Astrocyte (in vitro differentiated cells and primary cell): ENCODE measurements at places on chromosomes 7 and 10. TPM values are rescaled to one million over a fixed set of nuclear protein-coding genes. Genes with fewer than 3 reads are reported as not detected.

Gene SRGN
- 0.30 TPM in 1 of 2 replicates, not detected in the other for total RNA-seq

GRCh38 chr7:5423306-5423975 is at the start of gene TNRC18:
TSS of gene TNRC18 (minus strand) at chr7:5423834. CDS start at chr7:5421246, 2,588 bp downstream.
- H3K36me3 ChIP-seq = no peaks in the 10 kb centered on the region
- H3K4me1 ChIP-seq = peaks cover 25% of the 10 kb centered on the region
- DNase-seq = no peak
- peak within 1 kb of the TSS; percentile 99 for H3K4me3 ChIP-seq
- peak within 1 kb of the TSS; percentile 93 for H3K27ac ChIP-seq
- H3K27me3 ChIP-seq = no peaks in the 10 kb centered on the region

DNA sequence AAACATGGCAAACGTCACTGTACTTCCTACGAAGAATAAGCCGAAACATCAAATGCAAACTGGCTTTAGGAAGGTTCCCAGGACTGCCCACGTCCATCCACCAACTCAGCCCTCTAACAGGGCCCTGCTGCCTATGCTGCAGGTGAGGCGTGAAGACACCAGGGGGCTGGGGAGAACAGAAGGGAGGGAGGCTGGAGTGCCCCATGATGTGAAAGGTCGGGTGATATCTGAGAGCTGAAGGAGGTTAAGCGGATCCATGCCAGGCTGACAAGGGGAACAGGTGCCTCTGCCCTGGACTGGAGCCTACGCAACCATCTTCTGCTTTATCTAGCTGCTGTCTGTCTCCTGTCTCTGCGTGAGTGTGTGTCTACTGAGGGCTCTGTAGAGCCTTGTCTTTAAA is 40.2 kb upstream of the ATP6V0A4 start:
- no peak overlapping the region for H3K27ac ChIP-seq
- no peaks in the 10 kb centered on the region for H3K36me3 ChIP-seq
- peaks cover 5% of the 10 kb centered on the region for H3K4me1 ChIP-seq
- no peaks in the 10 kb centered on the region for H3K27me3 ChIP-seq

- H3K4me1 ChIP-seq = peaks cover 11% of the 10 kb centered on the region
- no peak overlapping the region for H3K27ac ChIP-seq
- H3K36me3 ChIP-seq = no peaks in the 10 kb centered on the region
These were observed 129.9 kb downstream of the DOCK4 start for GRCh38 chr7:112076324-112076723.

GRCh38 chr10:30435073-30435422 is 1.1 kb downstream of the MAP3K8 start:
- H3K36me3 ChIP-seq = no peaks in the 10 kb centered on the region
- H3K4me3 ChIP-seq = peak overlapping the region; percentile 73
- no peaks in the 10 kb centered on the region for H3K27me3 ChIP-seq
- peaks cover 39% of the 10 kb centered on the region for H3K4me1 ChIP-seq

DNA sequence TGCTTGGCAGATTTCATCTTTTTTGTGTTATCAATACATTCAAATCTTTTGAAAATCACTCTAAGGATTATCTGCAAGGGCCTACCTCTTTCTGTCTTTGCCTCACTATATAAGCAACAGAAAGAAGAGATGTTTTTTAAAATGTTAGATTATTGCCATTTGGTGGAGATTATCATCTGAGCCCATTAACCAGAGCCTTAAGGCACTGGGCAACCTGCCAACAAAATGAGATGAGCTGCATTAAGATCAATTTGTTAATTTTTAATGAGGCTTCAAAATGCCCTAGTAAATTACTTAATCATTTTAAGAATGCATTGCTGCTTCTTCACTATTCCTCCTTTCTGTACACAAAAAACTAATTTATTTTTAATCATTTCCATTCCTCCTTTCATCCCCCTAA is 314.1 kb downstream of the SNX13 start:
- no peaks in the 10 kb centered on the region for H3K27me3 ChIP-seq
- peak overlapping the region; percentile 65 for H3K27ac ChIP-seq
- H3K4me3 ChIP-seq = no peak overlapping the region
- peaks cover 20% of the 10 kb centered on the region for H3K4me1 ChIP-seq
- no peaks in the 10 kb centered on the region for H3K36me3 ChIP-seq
- no peak for DNase-seq

GRCh38 chr10:132919374-132920100 is 22.8 kb downstream of the CFAP46 start:
- H3K36me3 ChIP-seq = no peaks in the 10 kb centered on the region
- no peaks in the 10 kb centered on the region for H3K4me1 ChIP-seq
- H3K27ac ChIP-seq = no peak overlapping the region
- DNase-seq = no peak

Gene NEURL1
- total RNA-seq = 1.4 and 1.5 TPM in 2 replicates

DNA sequence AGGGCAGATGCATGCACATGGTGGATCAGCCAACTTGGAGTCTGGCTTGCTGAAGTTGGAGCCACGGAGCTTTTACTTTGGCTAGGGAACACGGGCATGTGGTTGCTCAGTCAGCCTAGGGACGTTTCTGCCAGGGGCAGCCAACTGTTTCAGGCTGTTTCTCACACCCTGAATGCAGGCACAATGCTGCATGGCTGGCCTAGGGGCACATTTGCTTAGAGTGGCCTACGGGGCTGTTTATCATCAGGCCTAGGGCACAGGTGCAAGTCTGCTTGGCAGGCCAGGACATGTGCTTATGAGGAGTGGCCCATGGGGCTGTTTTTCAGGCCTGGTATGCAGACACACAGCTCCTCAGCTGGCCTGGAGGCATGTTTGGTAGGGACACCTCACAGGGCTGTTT is 107.4 kb downstream of the GSAP start:
- H3K4me3 ChIP-seq = no peak overlapping the region
- no peak overlapping the region for H3K27ac ChIP-seq
- DNase-seq = no peak
- H3K4me1 ChIP-seq = peaks cover 2% of the 10 kb centered on the region

Gene SPDYE2B
- not detected in 2 replicates for total RNA-seq

GRCh38 chr7:95730493-95731280 is 41.7 kb upstream of the DYNC1I1 start:
- H3K27ac ChIP-seq = no peak overlapping the region
- no peaks in the 10 kb centered on the region for H3K27me3 ChIP-seq
- no peak for DNase-seq
- H3K4me1 ChIP-seq = no peaks in the 10 kb centered on the region
- no peak overlapping the region for H3K4me3 ChIP-seq
- no peaks in the 10 kb centered on the region for H3K36me3 ChIP-seq

DNA sequence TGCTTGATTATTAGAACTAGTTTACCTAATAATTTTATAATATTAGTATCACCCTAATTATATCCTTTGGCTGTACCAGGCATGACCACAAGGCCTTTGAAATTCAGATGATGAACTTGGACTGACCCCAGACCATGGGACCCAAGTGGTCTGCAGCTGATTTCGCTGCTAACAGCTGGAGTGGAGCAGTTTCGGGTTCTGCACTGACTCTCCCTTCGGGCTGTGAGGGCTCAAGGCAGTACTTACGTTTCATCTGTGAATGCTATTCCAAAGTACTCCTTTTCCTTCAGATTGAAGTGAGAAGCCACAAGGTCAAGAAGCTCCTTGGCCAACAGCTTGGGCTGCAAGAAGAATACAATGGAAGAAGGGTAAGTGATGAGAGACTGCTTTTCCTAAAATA is 223.8 kb downstream of the PRPF18 start:
- H3K4me3 ChIP-seq = no peak overlapping the region
- H3K4me1 ChIP-seq = peaks cover 20% of the 10 kb centered on the region
- H3K27me3 ChIP-seq = no peaks in the 10 kb centered on the region
- no peak for DNase-seq
- H3K27ac ChIP-seq = no peak overlapping the region

- H3K36me3 ChIP-seq = no peaks in the 10 kb centered on the region
- no peak overlapping the region for H3K27ac ChIP-seq
- no peak overlapping the region for H3K4me3 ChIP-seq
- H3K27me3 ChIP-seq = no peaks in the 10 kb centered on the region
These were observed 11.1 kb downstream of the ZNF775 start for GRCh38 chr7:150390205-150390604.

Gene INMT
- 0.09 TPM in 1 of 2 replicates, not detected in the other for total RNA-seq

DNA sequence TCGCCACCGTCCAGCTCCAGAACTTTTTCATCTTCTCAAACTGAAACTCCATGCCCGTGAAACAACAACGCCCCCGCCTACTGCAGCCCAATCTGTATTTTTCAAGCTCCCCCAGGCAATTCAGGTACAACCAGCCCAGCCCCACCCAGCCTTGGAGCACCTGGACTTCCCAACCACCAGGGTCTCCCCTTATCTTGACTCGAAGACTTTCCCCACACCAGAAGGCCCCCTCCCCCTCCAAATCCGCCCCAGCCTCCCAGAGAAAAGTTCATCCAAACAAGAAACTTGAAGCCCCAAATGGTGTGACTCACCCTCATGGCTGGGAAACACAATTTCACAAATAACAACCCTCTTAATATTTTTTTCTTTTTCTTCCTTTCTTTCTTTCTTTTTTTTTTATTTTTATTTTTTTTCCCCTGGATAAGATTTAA is 10.6 kb downstream of the ZCCHC24 start:
- H3K4me3 ChIP-seq = peak overlapping the region; percentile 3
- H3K4me1 ChIP-seq = peaks cover 45% of the 10 kb centered on the region
- H3K36me3 ChIP-seq = no peaks in the 10 kb centered on the region

Gene FHIP2A
- 36.1 and 38.2 TPM in 2 replicates for total RNA-seq

DNA sequence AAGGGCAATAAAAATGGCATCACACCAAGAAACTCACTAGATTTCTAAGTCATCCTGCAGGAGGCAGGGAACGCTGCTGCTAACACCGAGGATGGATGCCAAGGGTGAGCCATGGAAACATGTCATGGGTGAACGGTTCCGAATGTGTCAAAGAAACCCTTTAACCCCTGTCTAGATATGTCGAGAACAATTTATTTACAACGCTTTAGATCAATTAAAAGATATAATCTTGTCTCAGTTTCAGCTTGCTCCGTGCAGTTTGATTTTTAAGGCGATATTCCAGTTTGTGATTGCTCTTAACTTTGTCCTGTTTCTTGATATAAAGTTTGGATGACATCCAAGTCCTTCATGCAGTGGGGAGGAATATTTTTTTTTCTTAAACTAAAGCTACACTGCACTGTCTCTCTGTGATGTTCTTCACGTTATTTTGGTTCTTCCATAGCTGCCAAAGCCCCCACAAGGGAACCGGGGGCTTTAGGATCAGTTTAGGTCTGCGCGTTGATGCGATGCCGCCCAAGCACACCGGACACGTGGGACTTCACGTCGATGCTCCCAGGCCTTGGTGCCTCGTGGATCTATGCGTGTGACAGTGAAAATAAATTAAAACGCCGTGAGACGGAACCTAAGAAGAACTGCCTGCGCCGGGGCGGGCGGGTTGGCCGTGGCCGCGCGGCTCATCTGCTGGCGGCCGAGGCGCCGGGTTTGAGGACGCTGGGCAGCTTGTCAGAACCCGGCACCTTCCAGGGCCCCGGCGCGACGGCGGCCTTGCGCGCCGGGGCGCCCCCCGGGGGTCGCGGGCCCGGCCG is 220.3 kb downstream of the PHTF2 start:
- no peaks in the 10 kb centered on the region for H3K27me3 ChIP-seq
- peak overlapping the region; percentile 58 for H3K4me3 ChIP-seq
- H3K4me1 ChIP-seq = peaks cover 12% of the 10 kb centered on the region
- H3K27ac ChIP-seq = no peak overlapping the region

DNA sequence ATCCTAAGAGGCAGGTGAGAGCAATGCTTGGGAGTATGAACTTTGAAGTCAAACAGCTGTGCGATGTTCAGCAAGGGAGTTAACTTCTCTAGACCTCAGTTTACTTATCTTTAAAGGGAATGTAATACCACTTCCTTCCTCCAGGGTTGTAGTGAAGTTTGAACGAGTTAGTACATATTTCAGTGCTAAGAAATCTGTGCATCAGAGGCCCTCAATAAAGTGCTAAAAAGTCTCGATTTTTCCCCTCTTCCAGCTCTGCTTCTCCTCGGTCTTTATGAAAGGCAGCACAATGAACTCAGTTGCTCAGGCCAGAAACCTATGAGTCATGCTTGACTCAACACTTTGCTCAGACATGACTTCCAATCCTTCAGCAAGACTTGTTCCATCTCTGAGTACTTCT is 418.9 kb downstream of the MDFIC start:
- DNase-seq = peak; percentile 91
- H3K27ac ChIP-seq = peak overlapping the region; percentile 23
- no peaks in the 10 kb centered on the region for H3K27me3 ChIP-seq
- H3K4me1 ChIP-seq = peaks cover 8% of the 10 kb centered on the region

Gene MYH16
- 0.11 and 0.24 TPM in 2 replicates for total RNA-seq

- DNase-seq = no peak
- H3K4me1 ChIP-seq = no peaks in the 10 kb centered on the region
- no peak overlapping the region for H3K4me3 ChIP-seq
- no peak overlapping the region for H3K27ac ChIP-seq
These were observed 85.8 kb downstream of the CALN1 start for GRCh38 chr7:72326365-72326764.

- H3K4me3 ChIP-seq = no peak overlapping the region
- H3K27ac ChIP-seq = no peak overlapping the region
- no peaks in the 10 kb centered on the region for H3K4me1 ChIP-seq
These were observed 55.0 kb downstream of the C1GALT1 start for GRCh38 chr7:7237201-7237977.

GRCh38 chr10:115963848-115964247 is 309.2 kb downstream of the GFRA1 start:
- no peak overlapping the region for H3K27ac ChIP-seq
- DNase-seq = peak; percentile 27
- no peak overlapping the region for H3K4me3 ChIP-seq
- no peaks in the 10 kb centered on the region for H3K4me1 ChIP-seq

DNA sequence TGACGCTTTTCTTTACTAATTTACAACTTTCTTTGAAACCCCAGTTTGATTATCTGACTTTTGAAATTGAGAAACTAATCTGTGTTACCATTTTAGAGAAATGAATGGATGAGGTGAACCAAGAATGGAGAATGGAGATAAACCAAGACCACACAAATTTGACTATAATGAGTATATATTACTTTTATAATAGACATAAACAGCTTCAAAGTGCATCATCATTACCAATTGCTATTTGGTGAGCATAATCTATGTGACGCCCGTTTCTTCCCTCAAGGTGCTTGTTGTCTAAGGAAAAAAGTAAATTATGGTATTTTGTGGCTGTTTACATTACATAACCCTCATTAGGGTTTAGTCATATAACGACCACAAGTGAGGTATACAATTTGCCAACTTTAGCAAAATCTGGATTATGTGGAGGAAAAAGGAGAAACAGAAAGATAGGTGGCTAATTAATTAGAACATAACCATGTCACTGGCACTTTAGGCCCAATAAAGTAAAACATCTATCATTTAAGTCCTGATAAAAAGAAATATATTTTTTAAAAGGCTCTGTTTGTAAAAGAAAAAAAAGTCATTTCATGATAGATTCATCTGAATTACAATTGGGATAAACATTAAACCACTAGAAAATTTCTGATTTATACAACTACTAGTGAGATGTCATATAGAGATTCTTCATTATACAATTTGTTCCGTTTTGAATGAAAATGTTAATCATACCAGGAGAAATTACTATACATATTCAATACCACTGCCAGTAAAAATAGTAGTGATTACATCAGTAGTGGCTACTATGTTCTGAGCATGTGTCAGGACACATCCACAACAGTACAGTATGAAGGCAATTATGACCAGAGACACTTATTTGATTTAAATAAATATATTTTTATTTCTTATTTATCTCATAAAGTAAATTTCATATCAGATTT is 118.2 kb upstream of the FAM133B start:
- DNase-seq = no peak
- no peaks in the 10 kb centered on the region for H3K27me3 ChIP-seq
- H3K4me3 ChIP-seq = no peak overlapping the region
- peaks cover 16% of the 10 kb centered on the region for H3K36me3 ChIP-seq
- H3K27ac ChIP-seq = no peak overlapping the region

GRCh38 chr10:44910602-44911001 is 535 bp upstream of the TMEM72 start:
- peaks cover 5% of the 10 kb centered on the region for H3K27me3 ChIP-seq
- no peak for DNase-seq
- H3K27ac ChIP-seq = no peak overlapping the region
- no peak overlapping the region for H3K4me3 ChIP-seq
- H3K36me3 ChIP-seq = no peaks in the 10 kb centered on the region

Gene ZNF853
- total RNA-seq = 4.9 and 5.0 TPM in 2 replicates
